Esophagus muscularis mucosa (tissue), 4 donors: ENCODE measurements at places on chromosomes 5 and 9. TPM values are rescaled to one million over a fixed set of nuclear protein-coding genes. Genes with fewer than 3 reads are reported as not detected.
A peak's percentile ranks its signal among the peaks of the same experiment; 100 is the strongest.

DNA sequence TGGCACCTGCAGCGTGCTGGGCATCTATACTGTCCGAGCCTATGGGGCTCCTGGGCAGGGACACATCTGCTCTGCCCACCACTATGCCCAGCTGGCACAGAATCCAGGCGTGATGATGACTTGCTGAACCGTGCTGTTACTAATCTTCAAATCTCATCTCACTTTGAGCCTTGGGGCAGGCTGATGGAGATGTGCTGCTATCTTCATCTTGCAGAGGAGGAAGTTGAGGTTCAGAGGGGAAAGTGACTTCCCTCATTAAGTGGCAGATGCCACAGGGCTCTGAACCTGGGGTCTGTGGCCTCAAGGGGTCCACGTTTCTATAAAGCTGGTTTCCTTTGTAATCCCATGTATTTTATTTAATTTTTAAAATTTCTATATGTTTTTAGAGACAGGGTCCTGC, 4.7 kb downstream of the SLC2A6 start:
- no peak overlapping the region for H3K4me3 ChIP-seq
- no peak for DNase-seq
- H3K4me1 ChIP-seq: peaks cover 17% of the 10 kb centered on the region

DNA sequence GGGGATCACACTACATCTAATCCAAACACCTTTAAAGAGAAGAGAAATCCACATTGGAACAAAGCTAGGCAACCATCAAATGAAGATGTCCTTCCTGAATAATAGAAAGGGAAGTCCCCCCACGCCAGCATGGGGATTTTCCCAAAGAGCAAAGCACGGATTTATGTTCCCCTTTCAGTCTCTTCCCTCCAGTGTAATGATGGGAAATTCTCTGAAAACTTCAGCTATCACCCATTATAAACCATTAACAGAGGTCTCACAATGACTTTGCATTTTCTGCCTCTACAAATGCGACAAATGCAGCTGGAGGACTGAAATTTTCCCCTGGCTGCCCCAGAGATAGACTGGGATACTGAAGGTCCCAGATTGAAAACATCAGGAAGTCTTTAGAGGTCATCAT, 368.7 kb downstream of the EFNA5 start:
- no peaks in the 10 kb centered on the region for H3K4me1 ChIP-seq
- no peak overlapping the region for H3K4me3 ChIP-seq
- no peak for DNase-seq
- H3K27me3 ChIP-seq: no peaks in the 10 kb centered on the region

SPOCK1 gene
- total RNA-seq: 39.0 TPM

FGF18 gene
- total RNA-seq: 0.66 TPM

CEP120 gene
- total RNA-seq: 24.1 TPM

- no peaks in the 10 kb centered on the region for H3K36me3 ChIP-seq
- peaks cover 31% of the 10 kb centered on the region for H3K4me1 ChIP-seq
Measured at GRCh38 chr9:32574858-32575257, 1.9 kb upstream of the NDUFB6 start.

GTF2H2C gene
- total RNA-seq: 15.6 TPM

GRCh38 chr5:40503439-40503838, 176.3 kb upstream of the PTGER4 start:
- H3K4me1 ChIP-seq: no peaks in the 10 kb centered on the region
- DNase-seq: no peak
- H3K36me3 ChIP-seq: no peaks in the 10 kb centered on the region
- H3K4me3 ChIP-seq: no peak overlapping the region
- no peak overlapping the region for H3K27ac ChIP-seq
- H3K27me3 ChIP-seq: no peaks in the 10 kb centered on the region

- no peak overlapping the region for H3K27ac ChIP-seq
- no peaks in the 10 kb centered on the region for H3K27me3 ChIP-seq
- no peak for DNase-seq
- no peaks in the 10 kb centered on the region for H3K36me3 ChIP-seq
- H3K4me1 ChIP-seq: peaks cover 17% of the 10 kb centered on the region
Measured at GRCh38 chr5:176595386-176595943, 14.5 kb downstream of the GPRIN1 start.

GRCh38 chr5:32951003-32951402, 239.9 kb downstream of the NPR3 start:
- H3K4me3 ChIP-seq: no peak overlapping the region
- H3K27ac ChIP-seq: no peak overlapping the region
- no peak for DNase-seq
- H3K36me3 ChIP-seq: no peaks in the 10 kb centered on the region

UBQLN1 gene
- 112 TPM for total RNA-seq

SV2C gene
- total RNA-seq: 0.99 TPM

SLC36A2 gene
- total RNA-seq: not detected

GRCh38 chr5:94613583-94613982, 4.8 kb downstream of the KIAA0825 start:
- peaks cover 7% of the 10 kb centered on the region for H3K4me1 ChIP-seq
- H3K36me3 ChIP-seq: no peaks in the 10 kb centered on the region
- no peaks in the 10 kb centered on the region for H3K27me3 ChIP-seq
- no peak for DNase-seq

GRCh38 chr5:87729781-87730180, 317.1 kb upstream of the CCNH start:
- no peaks in the 10 kb centered on the region for H3K36me3 ChIP-seq
- no peak overlapping the region for H3K4me3 ChIP-seq
- H3K27me3 ChIP-seq: no peaks in the 10 kb centered on the region
- H3K27ac ChIP-seq: no peak overlapping the region

- no peak for DNase-seq
- peak overlapping the region; percentile 35 for H3K4me3 ChIP-seq
- H3K27ac ChIP-seq: peak overlapping the region; percentile 59
- H3K27me3 ChIP-seq: no peaks in the 10 kb centered on the region
Measured at GRCh38 chr5:71782771-71783770, 64.0 kb downstream of the CARTPT start.

FAXDC2 gene
- 27.8 TPM for total RNA-seq

GRCh38 chr9:2686911-2687310, 30.4 kb upstream of the KCNV2 start:
- no peaks in the 10 kb centered on the region for H3K27me3 ChIP-seq
- H3K27ac ChIP-seq: no peak overlapping the region
- no peak overlapping the region for H3K4me3 ChIP-seq
- DNase-seq: peak; percentile 42

DNA sequence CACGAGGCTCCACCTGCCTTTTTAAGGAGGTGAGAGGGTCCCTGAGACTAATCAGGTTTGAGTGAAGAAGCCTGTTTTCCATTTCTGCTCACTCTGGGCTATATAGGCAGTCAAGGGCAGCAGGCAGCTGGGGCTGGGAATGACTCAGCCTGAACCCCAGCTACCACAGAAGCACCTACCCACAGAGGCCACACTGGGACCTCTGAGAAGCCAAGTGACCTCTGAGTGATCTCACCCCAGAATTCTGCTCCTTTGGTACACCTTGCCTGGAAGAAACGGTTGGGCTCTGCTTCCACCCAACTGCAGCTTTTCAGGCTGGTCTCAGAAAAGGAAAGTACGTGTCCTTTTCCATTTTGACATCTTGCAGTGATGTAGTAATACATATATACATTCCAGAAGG, 6.8 kb downstream of the FAM219A start:
- H3K36me3 ChIP-seq: no peaks in the 10 kb centered on the region
- no peaks in the 10 kb centered on the region for H3K27me3 ChIP-seq
- no peak overlapping the region for H3K4me3 ChIP-seq
- H3K27ac ChIP-seq: peak overlapping the region; percentile 8
- no peak for DNase-seq
- H3K4me1 ChIP-seq: peaks cover 61% of the 10 kb centered on the region

DNA sequence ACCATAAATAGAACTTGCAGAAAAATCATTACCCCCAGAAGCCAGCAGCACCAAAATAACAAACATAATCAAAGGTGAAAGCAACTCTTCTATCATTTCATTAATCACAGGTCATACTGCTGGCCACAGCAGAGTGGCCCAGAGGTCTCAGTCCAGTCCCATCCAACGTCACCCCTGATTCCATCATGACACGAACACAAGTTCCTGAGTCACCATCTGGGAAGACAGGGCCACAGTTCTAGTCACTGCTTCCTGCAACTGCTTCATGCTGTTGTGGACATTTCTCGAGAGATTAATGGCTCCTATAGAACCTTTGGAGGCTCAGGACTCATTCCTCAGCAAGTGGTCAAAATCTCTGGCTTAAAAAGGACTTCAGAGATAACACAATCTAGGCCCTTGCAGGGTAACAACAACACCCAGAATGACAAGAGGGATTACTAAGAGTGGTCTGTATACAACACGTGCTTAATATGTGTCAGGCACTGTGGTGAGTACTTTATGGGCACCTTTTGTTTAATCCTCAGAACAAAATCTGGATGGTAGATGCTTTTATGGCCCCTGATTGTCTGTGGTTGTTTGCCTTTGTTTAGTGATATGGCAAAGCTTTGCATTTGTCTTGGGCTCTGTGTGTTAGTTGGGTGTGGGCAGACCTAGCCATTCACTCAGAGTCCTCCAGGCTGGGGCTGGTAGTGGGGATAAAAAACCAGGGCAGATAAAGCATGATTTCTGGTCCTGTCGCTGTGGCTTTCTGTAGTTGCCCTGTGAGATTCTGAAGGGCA, 184.3 kb downstream of the DAB2IP start:
- no peak overlapping the region for H3K27ac ChIP-seq
- DNase-seq: no peak
- H3K27me3 ChIP-seq: no peaks in the 10 kb centered on the region
- H3K4me1 ChIP-seq: no peaks in the 10 kb centered on the region

GRCh38 chr9:108191065-108191464, 664.7 kb downstream of the ACTL7B start:
- H3K4me1 ChIP-seq: peaks cover 11% of the 10 kb centered on the region
- H3K36me3 ChIP-seq: no peaks in the 10 kb centered on the region
- H3K4me3 ChIP-seq: no peak overlapping the region
- DNase-seq: peak; percentile 68

GRCh38 chr9:106775960-106776359, 87.0 kb upstream of the ZNF462 start:
- H3K36me3 ChIP-seq: no peaks in the 10 kb centered on the region
- no peak overlapping the region for H3K4me3 ChIP-seq
- H3K27me3 ChIP-seq: no peaks in the 10 kb centered on the region
- H3K27ac ChIP-seq: no peak overlapping the region

DNA sequence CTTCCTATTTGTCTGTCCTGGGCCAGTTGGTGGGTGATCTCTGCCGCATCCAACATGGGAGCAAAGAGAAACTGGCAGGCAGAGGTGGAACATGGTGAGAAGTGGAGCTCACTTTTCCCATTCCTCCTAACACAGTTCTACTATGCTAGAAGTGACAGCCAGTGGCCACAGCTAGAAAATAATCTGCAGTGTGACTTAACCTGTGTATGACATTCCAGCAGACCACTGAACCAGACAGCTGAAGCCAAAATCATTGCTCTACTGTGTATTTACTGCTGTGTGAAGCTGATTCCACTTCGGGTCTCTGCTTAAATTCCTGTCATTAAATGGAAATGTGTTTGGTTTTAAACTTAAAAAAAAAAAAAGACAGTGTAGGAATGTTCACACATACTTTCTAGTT, 523.0 kb downstream of the MTRR start:
- no peak overlapping the region for H3K4me3 ChIP-seq
- no peak for DNase-seq
- H3K27ac ChIP-seq: no peak overlapping the region
- no peaks in the 10 kb centered on the region for H3K36me3 ChIP-seq
- H3K4me1 ChIP-seq: no peaks in the 10 kb centered on the region

GRCh38 chr9:134980991-134981390, 63.3 kb upstream of the FCN1 start:
- no peak overlapping the region for H3K27ac ChIP-seq
- H3K36me3 ChIP-seq: no peaks in the 10 kb centered on the region
- H3K4me1 ChIP-seq: no peaks in the 10 kb centered on the region
- no peak for DNase-seq

DNA sequence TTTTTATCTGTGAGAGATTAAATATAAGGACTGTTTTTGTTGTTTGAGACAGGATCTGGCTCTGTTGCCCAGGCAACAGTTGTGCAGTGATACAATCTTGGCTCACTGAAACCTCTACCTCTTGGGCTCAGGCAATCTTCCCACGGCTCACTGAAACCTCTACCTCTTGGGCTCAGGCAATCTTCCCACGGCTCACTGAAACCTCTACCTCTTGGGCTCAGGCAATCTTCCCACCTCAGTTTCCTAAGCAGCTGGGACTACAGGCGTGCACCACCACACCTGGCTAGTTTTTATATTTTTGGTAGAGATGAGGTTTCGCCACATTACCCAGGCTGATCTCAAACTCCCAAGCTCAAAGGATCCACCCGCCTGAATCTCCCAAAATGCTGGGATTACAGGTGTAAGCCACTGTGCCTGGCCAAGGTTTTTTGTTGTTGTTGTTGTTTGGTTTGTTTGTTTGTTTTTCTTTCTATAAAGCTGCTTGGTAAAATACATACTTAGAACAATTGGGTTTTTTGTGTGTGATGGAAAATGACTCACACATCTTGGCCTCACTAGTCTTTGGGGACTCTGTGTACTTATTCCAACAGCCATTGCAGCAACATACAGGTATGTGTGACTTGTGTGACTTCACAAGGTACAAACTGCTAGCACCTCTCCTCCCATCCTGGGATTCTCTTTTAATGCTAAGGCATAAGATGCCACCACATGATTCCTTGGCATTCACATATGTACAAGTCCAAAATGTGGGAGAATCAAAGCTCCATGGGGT, 36.5 kb upstream of the RASA1 start:
- no peaks in the 10 kb centered on the region for H3K36me3 ChIP-seq
- DNase-seq: no peak
- H3K4me3 ChIP-seq: no peak overlapping the region

NUDT2 gene
- 15.0 TPM for total RNA-seq

DNA sequence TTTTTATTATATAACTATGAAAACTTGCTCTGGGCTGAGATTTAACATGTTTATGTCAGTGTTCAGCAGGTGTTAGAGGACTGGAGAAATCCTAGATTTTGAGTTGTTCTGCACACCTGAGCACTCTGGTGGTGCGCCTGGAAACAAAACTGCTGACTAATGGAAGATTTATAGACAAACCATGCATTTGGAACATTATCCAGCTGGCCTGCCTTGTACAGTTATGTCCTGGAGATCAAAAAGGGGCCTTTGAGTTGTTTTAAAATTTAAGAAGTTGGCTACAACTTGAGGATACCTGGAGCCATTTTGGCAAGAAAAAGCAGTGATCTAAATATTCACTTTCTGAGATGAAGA, 5.7 kb upstream of the ARHGEF28 start:
- H3K36me3 ChIP-seq: no peaks in the 10 kb centered on the region
- H3K4me1 ChIP-seq: peaks cover 5% of the 10 kb centered on the region
- H3K27ac ChIP-seq: no peak overlapping the region
- DNase-seq: no peak
- no peaks in the 10 kb centered on the region for H3K27me3 ChIP-seq

GRCh38 chr5:157469687-157470086, 9.7 kb downstream of the NIPAL4 start:
- peaks cover 4% of the 10 kb centered on the region for H3K36me3 ChIP-seq
- H3K4me3 ChIP-seq: no peak overlapping the region
- H3K27ac ChIP-seq: no peak overlapping the region
